Right ventricle myocardium inferior (tissue), 1 donor: ENCODE measurements at places on chromosomes 5 and 9.

- no peak for DNase-seq
These were observed at the start of gene IFNB1 for GRCh38 chr9:21077781-21078180. Gene IFNB1 (minus strand): TSS chr9:21077942. CDS start chr9:21077869, 73 bp downstream.

GRCh38 chr9:19145881-19146280 is 18.6 kb upstream of the PLIN2 start:
- no peak for DNase-seq

DNA sequence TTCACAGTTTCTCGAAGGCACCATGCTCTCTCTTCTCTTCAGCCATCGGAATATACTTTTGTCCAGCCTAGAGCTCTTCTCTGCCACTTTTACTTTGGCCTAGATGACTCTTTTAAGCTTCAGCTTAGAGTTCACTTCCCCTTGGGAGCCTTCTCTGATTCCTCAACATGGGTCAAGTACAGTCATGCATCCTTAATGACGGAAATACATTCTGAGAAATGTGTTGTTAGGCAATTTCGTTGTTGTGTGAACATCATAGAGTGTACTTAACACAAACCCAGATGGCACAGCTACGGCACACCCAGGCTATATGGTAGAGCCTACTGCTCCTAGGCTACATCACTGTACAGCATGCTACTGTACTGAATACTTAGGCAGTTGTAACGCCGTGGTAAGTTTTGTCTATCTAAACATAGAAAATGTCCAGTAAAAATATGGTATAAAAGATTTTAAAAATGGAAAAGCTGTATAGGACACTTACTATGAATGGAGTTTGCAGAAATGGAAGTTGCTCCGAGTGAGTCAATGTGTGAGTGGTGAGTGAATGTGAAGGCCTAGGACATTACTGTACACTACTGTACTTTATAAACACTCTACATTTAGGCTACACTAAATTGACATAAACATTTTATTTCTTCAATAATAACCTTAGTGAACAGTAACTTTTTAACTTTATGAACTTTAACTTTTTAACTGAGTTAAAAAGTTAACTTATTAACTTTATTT is 15.1 kb upstream of the TNFSF15 start:
- no peak for DNase-seq

DNA sequence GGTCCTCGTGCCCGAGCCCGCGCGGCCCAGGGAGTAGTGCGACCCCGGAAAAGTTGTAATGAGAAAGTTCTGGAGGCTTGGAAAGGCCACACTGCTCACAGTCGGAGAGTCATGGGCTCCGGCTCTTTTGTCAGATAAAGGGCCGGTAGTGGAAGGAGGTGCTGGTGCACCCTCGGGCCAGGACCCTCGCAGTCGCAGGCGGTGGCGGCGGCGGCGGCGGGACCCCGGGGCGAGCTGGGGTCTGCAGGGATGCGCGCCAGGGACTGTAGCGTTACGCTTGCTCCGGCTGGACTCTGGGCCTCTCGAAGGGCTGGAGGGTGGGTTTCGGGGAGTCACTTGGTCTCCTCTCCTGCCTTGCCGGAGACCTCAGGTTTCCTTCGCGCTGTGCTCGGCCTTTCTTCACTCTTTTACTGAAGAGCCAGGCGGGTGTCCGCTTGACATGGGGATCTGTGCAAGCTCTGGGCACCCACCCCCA is 1.5 kb downstream of the RORB start:
- DNase-seq = no peak

DNA sequence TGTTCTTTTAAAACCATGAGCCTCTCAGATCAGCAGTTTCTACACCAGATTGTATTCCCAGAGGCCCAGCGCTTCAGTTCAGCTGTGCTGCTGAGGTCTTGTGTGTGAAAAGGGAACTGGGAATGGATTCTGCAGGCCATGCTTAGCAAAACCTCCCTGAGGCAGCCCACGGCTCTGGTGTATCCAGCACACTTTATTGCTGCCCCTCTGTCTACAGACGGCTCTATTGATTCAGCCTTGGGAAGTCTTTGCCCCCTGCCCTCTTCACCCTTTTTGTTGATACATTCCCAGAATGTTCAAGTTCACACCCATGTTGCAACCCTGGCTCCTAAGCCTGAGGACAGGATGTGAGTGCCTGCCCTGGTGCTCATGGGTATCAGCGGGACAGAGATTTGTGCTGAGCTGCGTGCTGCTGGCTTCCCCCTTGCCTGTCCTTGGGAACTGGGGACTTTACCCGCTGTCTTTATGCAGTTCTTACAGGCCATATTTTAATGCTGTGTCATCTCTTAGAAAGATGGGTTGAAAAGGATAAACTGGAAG is 37.3 kb downstream of the ARHGAP26 start:
- DNase-seq = peak; percentile 74

GRCh38 chr9:110426052-110426709 is 88.5 kb upstream of the TXNDC8 start:
- no peak for DNase-seq

GRCh38 chr9:93081931-93082330 is 14.1 kb upstream of the CARD19 start:
- no peak for DNase-seq

DNA sequence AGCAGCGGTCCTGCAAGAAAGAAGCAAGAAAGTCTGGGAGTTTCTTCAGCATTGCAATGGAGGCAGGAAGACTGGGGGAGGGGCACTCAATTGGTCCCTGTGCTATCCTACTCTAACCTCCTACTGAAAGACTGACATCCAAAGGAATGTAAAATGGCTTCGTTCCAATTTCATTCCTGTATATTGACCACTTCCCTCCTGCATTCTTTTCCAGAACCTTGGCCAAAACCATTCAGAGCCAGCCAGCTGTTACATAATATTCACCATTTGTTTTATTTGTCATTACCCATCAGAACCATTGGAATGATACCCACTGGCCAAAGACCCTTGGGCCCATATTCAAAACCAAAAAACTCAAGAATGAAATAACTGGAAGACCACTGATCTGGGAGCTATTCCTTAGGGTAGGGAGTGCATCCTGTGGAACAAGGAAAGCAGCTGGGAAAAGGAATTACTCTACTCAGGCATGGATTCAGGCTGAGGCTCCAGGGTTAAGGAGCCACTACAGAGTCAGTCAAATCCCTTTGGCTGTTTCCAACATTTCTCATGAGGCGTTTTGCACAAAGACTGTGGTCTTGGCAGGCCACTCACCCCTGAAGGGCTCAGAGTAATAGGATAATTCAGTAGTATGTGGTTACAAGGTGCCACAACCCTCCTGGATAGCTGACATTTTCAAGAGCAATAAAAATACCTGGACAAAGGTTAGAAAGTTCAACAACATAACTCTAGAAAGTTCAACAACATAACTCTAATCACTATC is 148.7 kb upstream of the SLC1A3 start:
- DNase-seq = no peak

- no peak for DNase-seq
These were observed 10.6 kb upstream of the SLC25A48 start for GRCh38 chr5:135823881-135824280.

DNA sequence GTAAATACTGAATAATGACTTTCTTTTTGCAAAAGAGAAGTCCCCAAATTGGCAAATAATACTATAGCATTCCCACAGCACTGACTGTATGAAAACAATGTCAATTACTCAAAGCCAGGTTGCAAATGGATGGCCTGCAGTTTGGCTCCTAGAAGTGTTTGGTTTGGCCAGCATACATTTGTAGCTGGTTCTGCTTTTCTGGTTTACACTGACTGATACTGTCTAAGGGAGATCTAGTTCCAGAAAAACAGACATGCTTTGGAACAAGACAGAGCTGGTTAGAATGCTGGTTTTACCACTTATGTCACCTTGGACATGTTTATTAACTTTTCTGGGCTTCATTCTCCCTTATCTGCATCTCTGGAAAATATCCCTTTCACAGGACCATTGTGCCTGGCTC is 81.5 kb upstream of the TRPM3 start:
- DNase-seq = no peak

GRCh38 chr9:108184941-108185340 is 670.8 kb downstream of the ACTL7B start:
- DNase-seq = no peak
